ENCODE measurements at places on chromosomes 5 and 9. TPM values are rescaled to one million over a fixed set of nuclear protein-coding genes. Genes with fewer than 3 reads are reported as not detected.

RNF20 gene
- total RNA-seq = 22.7 TPM

PLK2 gene
- 83.3 TPM for total RNA-seq

APBA1 gene
- 0.11 TPM for total RNA-seq

PSD2 gene
- total RNA-seq = not detected

SNCAIP gene
- 0.03 TPM for total RNA-seq

DNM1 gene
- total RNA-seq = 96.1 TPM

FAM221B gene
- total RNA-seq = not detected

SLC36A3 gene
- total RNA-seq = not detected

GFPT2 gene
- 47.3 TPM for total RNA-seq

GPR151 gene
- not detected for total RNA-seq

NLN gene
- total RNA-seq = 65.3 TPM

PCDHB4 gene
- total RNA-seq = 0.06 TPM

F2RL1 gene
- 260 TPM for total RNA-seq

TAF11L10 gene
- not detected for total RNA-seq

PDE6A gene
- 0.13 TPM for total RNA-seq

GDA gene
- total RNA-seq = 1.2 TPM

GGTA1 gene
- total RNA-seq = not detected

DEPDC1B gene
- total RNA-seq = 18.3 TPM

OR13C2 gene
- not detected for total RNA-seq

IL13 gene
- not detected for total RNA-seq

EQTN gene
- not detected for total RNA-seq

TXNDC8 gene
- not detected for total RNA-seq

CNTNAP3B gene
- 15.1 TPM for total RNA-seq

ZNF879 gene
- total RNA-seq = 0.80 TPM

ROPN1L gene
- 1.9 TPM for total RNA-seq

BSPRY gene
- 0.08 TPM for total RNA-seq

CCNI2 gene
- not detected for total RNA-seq

GDF9 gene
- 0.26 TPM for total RNA-seq

CD274 gene
- total RNA-seq = 1.6 TPM

FBP1 gene
- not detected for total RNA-seq

PTGER4 gene
- 1.5 TPM for total RNA-seq

STC2 gene
- 49.1 TPM for total RNA-seq

SHOC1 gene
- not detected for total RNA-seq

MAP1B gene
- total RNA-seq = 31.8 TPM

ARSK gene
- total RNA-seq = 8.2 TPM

CDH9 gene
- not detected for total RNA-seq

HRH2 gene
- total RNA-seq = 0.82 TPM

GAS1 gene
- total RNA-seq = 0.14 TPM

STARD4 gene
- 4.6 TPM for total RNA-seq

ZNF782 gene
- 1.8 TPM for total RNA-seq

C9 gene
- total RNA-seq = not detected

GALNT10 gene
- 62.2 TPM for total RNA-seq

LEAP2 gene
- total RNA-seq = 1.6 TPM

IL4 gene
- not detected for total RNA-seq

HMCN2 gene
- total RNA-seq = 0.06 TPM

RXRA gene
- 22.9 TPM for total RNA-seq

ANKRD18B gene
- 4.6 TPM for total RNA-seq

PHYHD1 gene
- total RNA-seq = not detected

UBE2D2 gene
- total RNA-seq = 165 TPM

NKD2 gene
- total RNA-seq = 18.5 TPM

SV2C gene
- not detected for total RNA-seq

LRRC19 gene
- total RNA-seq = not detected

ANGPTL2 gene
- not detected for total RNA-seq

CSF1R gene
- 0.22 TPM for total RNA-seq

All from A549 treated with CORT108297 at 1 μM for 4 hours (cell line).